Natural killer cell (primary cell): ENCODE measurements at places on chromosomes 16 and 17. TPM values are rescaled to one million over a fixed set of nuclear protein-coding genes. Genes with fewer than 3 reads are reported as not detected.

GRCh38 chr17:58997756-58998553 is 108.7 kb downstream of the TRIM37 start:
- H3K27ac ChIP-seq = no peak overlapping the region
- peaks cover 6% of the 10 kb centered on the region for H3K4me1 ChIP-seq
- no peaks in the 10 kb centered on the region for H3K27me3 ChIP-seq
- no peak for DNase-seq
- no peak overlapping the region for H3K4me3 ChIP-seq
- H3K36me3 ChIP-seq = peaks cover 20% of the 10 kb centered on the region

Gene SLC13A2
- not detected for total RNA-seq

DNA sequence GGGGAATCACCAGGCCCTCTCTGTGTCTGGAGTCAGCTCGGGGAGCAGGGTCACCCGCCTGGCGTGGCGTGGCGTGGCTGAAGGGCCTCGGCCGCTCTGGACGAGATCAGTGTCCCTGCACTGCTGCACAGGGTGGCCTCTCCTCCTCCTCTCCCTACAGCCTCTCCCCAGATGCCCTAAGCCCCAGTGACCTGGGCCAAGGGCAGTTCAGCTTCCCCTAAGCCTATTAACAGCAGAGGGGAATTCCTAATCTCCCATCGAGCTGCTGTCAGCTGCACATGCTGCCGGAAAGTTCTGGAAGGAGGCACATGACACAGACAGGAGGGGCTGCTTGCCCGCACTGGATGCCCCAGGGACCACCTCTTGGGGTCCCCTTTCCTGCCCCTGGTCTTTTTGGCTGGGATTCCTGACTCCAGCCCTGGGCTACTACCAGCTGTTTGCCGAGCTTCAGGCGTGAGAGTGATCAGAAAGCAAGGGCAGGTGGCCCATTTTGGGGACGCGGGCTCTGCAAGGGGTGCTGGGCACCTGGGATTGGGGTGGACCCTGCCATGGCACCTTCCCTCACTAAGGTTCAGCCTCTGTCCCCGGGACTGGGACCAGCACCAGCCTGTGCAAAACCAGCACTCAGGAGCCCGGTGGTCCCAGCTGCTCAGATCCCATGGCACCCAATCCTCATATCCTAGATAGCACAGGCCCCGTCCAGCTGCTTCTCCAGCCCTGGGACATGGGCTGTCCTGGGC is 794 bp downstream of the PDE6G start:
- no peaks in the 10 kb centered on the region for H3K36me3 ChIP-seq
- DNase-seq = no peak
- peaks cover 17% of the 10 kb centered on the region for H3K4me1 ChIP-seq
- no peaks in the 10 kb centered on the region for H3K27me3 ChIP-seq
- H3K27ac ChIP-seq = no peak overlapping the region

Gene TMEM98
- total RNA-seq = not detected

Gene LITAFD
- 0.29 TPM for total RNA-seq

GRCh38 chr17:45135978-45136791 is 698 bp downstream of the ACBD4 start:
- H3K36me3 ChIP-seq = no peaks in the 10 kb centered on the region
- DNase-seq = no peak
- peak overlapping the region; percentile 69 for H3K27ac ChIP-seq

DNA sequence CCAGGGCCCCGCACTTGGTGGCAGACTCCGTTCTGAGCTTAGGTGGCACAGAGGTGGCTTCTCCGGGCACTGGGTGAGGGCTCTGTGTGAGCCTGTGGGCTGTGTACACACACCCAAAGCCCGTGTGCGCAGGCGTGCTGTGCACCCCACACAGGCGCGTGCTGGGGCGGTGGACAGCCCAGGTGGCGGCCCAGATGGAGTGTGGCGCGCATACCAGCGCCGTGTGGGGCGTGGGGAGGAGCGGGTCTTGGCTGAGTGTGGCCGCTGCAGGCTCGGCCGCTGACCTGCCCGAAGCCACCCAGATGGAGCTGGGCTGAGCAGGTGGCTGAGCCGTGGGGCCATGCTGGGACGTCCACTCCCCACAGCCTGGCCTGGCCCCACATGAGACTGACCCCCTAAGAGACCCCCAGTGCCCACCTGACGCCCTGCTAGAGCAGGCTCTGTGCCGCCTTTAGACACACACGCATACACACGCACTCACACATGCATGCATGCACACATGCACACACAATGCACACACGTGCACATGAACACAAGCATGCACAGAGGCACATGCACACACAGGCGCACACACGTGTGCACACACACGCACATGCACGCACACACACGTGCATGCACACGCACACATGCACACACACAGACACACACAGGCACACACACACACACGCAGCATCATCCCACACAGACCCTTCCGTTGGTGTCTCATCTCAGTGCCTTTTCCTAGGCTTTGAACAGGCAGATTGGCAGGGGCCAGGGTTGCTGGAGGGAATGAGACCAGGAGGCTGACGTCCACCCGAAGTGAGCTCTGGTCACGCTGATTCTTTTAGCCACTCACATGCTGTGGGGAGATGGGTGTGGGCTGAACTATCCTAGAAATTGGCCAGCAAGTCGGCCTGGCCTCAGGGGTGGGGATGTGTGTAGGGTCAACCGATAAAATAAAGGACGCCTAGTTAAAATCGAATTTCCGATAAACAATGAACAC is 2.1 kb downstream of the PRR35 start:
- H3K36me3 ChIP-seq = no peaks in the 10 kb centered on the region
- H3K27ac ChIP-seq = no peak overlapping the region
- H3K27me3 ChIP-seq = peaks cover 10% of the 10 kb centered on the region
- H3K4me3 ChIP-seq = no peak overlapping the region
- H3K4me1 ChIP-seq = peaks cover 13% of the 10 kb centered on the region

- DNase-seq = no peak
- H3K36me3 ChIP-seq = peaks cover 2% of the 10 kb centered on the region
- H3K4me3 ChIP-seq = no peak overlapping the region
These were observed 2.9 kb downstream of the TMEM170A start for GRCh38 chr16:75461575-75461974.

DNA sequence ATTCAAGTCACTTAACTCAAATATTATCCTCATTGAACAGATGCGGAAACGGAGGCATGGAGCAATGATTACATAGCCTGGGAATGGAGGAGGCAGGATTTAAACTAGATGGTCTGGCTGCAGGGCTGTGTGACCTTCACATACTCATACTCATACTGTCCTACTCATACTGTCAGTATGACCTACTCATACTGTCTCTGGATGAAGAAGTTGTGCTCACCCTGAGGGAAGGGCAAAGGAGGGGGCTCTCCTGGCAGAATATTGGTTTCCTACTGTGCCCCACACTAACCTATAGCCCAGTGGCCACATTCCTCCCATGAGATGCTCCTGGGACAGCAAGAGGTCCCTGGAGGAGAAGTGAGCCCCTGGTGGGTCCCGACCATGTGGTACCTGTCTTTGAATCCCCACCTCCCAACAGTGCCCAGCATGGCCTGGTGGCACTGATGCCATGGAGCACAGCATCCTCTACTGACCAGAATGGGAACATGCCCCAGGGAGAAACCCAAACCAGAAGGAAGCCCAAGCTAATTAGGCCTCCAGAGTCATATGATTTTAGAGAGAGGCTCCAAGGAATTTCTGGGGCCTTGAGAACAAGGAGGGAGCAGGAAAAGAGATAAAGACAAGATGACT is 197.3 kb upstream of the SDK2 start:
- H3K27me3 ChIP-seq = no peaks in the 10 kb centered on the region
- H3K4me1 ChIP-seq = no peaks in the 10 kb centered on the region
- no peak for DNase-seq
- no peak overlapping the region for H3K4me3 ChIP-seq
- H3K36me3 ChIP-seq = no peaks in the 10 kb centered on the region

Gene BORCS6
- total RNA-seq = 11.6 TPM

DNA sequence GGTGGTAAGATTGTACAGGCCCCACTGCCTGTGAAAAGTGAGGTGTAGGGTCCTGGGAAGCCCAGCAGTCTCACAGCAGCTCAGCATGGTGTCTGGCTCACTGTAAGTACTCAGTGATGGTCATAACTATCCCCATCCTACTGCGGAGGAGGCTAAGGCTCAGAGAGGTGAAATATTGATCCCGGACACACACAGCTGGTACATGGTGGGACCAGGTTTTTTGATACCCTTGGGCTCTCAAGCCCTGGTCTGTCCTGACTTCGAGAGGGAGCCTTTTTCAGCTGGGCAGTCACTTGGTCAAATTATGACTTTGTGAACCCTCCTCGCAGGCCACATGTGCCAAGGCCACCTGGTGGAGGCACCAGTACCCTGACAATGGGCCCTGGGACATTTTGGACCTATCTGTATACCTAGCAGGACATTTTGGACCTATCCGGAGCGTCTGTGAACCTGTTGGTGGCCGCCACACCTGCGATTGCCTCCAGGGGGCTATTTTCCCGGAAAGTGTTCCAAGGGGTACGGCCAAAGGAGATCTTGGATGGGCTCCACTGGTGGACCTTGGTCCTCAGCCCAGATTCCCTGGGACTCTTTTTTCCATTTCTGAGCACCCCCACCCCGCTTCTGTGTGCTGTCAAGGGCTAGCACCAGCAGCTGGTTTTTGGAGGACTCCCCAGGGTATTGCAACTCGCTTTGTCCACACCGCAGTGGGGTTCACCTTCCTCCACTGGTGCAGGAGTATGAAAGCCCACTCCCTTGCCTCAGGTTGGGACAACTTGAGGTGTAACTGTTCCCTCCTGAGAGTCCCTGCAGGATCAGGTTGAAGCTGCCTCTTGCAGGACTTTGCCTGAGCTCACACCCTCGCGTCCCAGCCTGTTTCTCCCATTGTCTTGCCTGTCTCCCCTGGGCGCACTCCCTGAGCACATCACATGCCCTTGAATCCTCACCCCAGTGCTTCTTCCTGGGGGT is 83.6 kb upstream of the NKD1 start:
- H3K36me3 ChIP-seq = no peaks in the 10 kb centered on the region
- H3K4me1 ChIP-seq = no peaks in the 10 kb centered on the region
- no peak for DNase-seq
- H3K27me3 ChIP-seq = peaks cover 12% of the 10 kb centered on the region
- no peak overlapping the region for H3K27ac ChIP-seq

Gene SLC7A6
- total RNA-seq = 69.6 TPM

DNA sequence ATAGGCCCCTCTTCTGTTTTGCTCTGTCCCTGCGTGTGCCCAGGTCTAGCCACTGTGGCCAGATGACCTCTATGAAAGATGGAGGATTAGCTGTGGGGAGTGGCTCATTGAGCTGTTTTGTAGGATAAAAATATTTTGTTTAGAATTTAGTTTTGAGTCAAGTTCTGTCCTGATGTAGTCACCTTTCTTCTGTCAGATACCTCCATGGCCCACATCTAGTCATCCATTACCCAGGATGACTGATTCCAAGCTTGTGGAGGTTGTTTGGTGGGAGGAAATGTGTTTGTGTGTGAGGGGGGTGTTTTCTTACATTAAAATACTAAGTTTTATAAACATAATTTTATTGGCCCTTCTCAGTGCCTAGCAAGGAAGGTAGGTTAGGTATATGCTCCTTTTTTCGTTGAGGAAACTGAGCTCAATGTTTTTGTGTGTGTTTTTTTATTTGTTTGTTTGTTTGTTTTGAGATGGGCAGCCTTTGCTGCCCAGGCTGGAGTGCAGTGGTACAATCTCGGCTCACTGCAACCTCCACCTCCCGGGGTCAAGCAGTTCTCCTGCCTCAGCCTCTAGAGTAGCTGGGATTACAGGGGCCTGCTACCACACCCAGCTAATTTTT is 16.3 kb downstream of the SNX11 start:
- H3K27me3 ChIP-seq = no peaks in the 10 kb centered on the region
- H3K4me1 ChIP-seq = no peaks in the 10 kb centered on the region
- H3K36me3 ChIP-seq = peaks cover 34% of the 10 kb centered on the region
- H3K27ac ChIP-seq = no peak overlapping the region
- DNase-seq = no peak

Gene ZSWIM7
- 16.3 TPM for total RNA-seq

Gene CRYBA1
- not detected for total RNA-seq

Gene NOTUM
- not detected for total RNA-seq

- H3K4me1 ChIP-seq = no peaks in the 10 kb centered on the region
- no peak for DNase-seq
- H3K27ac ChIP-seq = no peak overlapping the region
- no peaks in the 10 kb centered on the region for H3K27me3 ChIP-seq
- H3K36me3 ChIP-seq = no peaks in the 10 kb centered on the region
- no peak overlapping the region for H3K4me3 ChIP-seq
These were observed 214.9 kb downstream of the STX8 start for GRCh38 chr17:9360677-9361081.

- no peaks in the 10 kb centered on the region for H3K27me3 ChIP-seq
- H3K36me3 ChIP-seq = no peaks in the 10 kb centered on the region
- no peak overlapping the region for H3K4me3 ChIP-seq
- H3K4me1 ChIP-seq = no peaks in the 10 kb centered on the region
- no peak for DNase-seq
These were observed 24.6 kb upstream of the SPNS2 start for GRCh38 chr17:4474093-4474492.

Gene DPEP3
- 0.96 TPM for total RNA-seq

DNA sequence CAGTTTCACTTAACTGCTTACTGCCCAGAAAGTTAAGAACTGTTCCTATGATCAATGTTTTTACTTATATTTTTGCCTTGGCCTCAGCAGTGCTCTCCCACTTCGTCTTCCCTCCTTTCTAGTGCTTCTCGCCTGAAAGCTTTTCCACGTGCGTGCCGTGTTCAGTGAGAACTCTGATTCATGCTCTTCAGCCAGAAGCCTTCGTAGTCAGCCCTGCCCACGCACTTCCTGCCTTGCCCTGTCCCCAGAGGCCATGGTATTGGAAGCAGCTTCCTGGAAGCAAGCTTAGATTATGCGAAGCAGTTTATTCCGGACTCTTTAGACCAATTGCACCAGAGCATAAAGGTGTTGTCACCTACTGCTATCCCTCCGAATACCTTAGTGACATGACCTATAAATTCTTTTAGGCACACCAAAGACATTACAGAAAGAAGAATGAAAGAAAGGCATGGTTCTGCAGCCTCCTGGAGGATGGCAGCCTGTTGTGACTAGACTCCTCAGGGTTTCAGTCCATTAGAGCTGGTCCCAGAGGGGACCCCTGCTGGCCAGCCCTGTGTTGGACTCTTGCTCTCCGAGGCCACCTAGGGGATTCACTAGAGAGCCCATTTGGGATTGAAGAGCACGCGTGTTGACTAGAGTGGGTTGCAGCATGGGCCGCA is 105.2 kb downstream of the RPTOR start:
- DNase-seq = peak; percentile 73
- no peak overlapping the region for H3K4me3 ChIP-seq
- H3K36me3 ChIP-seq = no peaks in the 10 kb centered on the region
- no peaks in the 10 kb centered on the region for H3K27me3 ChIP-seq

- no peak overlapping the region for H3K4me3 ChIP-seq
- H3K27me3 ChIP-seq = no peaks in the 10 kb centered on the region
- H3K27ac ChIP-seq = no peak overlapping the region
- peaks cover 63% of the 10 kb centered on the region for H3K36me3 ChIP-seq
These were observed 45.8 kb downstream of the RPA1 start for GRCh38 chr17:1875597-1875996.
